Aorta (tissue), 5 donors: ENCODE measurements at places on chromosomes 16 and 17. TPM values are rescaled to one million over a fixed set of nuclear protein-coding genes. Genes with fewer than 3 reads are reported as not detected.

The CBX4 gene
- 10.7 TPM for total RNA-seq

The COASY gene
- total RNA-seq: 34.0 TPM

The KRT36 gene
- total RNA-seq: not detected

The CD300H gene
- not detected for total RNA-seq

The SLC52A1 gene
- not detected for total RNA-seq

The GAST gene
- not detected for total RNA-seq

- DNase-seq: no peak
Measured at GRCh38 chr16:77450790-77451487, 16.1 kb upstream of the ADAMTS18 start.

DNA sequence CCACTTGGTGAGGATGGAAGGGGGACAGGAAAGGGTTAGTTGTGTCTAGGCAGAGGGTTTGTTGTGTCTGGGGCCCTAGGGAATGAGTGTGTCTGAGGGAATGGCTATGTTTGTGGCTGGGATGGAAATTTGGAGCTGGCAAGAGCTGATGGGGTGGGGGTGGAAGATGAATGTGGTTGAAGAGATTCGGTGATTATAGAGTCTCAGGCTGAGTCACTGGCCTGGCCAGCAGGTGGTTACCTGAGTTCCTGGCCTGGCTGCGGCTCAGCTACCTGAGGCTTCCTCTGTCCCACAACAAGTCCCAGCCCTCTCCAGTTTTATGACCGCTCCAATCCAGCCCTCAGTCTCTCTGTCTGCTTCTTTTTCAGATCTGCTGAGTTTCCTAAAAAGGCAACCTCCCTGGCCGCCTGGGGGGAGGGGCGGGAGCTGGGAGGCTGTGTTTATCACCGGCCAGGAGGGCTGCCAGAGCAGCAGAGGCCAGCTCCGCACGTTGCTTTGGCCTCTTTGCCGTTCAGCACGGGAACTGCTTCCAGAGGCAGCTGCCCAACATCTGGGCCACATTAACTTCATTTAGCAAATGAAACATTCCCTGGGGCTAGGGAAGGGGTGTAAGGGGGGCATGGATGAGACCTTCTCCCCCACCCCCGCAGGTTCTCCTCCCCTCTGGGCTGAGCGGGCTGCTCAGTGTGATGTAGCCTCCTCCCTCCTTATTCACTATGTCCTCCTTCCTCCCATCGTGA, 21.8 kb downstream of the ITGB3 start:
- peak; percentile 93 for DNase-seq

DNA sequence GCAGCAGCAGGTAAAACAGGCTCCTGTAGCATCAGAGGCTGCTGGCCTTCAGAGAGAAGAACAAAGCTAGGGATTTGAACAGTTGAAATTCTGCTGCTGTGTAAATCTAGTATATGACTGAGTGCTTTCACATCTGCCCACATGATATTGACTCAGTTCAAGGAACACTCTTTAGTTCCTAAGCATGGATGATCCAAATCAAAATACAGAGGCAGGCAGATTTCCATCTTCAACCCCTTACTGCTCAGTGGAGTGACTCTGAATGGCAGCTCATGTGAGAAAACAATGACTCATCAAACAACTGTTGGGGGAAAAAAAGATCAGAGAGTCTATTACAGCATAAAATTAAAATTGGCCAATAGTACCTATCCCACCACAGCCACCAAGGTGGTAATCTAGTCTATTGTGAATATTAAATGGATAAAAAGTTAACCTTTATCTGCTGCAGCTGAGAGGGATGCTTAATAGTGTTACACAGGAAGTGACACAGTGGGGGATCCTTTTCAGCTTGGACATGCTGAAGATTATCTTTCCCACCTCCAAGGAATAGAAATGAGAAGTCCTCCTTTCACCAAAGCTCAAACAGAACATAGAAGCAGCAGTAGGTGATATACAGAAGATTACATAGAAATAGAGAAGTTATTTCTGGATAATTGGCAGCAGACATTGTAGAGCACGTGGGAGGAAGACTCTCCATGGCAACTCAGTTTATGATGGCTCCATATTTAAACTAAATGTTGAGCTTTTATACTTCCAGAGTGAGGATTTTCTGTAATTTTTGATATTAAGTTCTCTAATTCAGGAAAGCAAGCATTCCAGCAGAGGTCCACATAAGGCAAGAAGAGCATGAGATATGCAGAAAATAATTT, 239.7 kb upstream of the ERCC4 start:
- no peak for DNase-seq

- DNase-seq: no peak
Measured at GRCh38 chr17:80394629-80395216, 20.2 kb upstream of the ENDOV start.

- DNase-seq: no peak
Measured at GRCh38 chr17:12349297-12349696, 316.4 kb upstream of the MYOCD start.

- no peak for DNase-seq
Measured at GRCh38 chr16:88003316-88003715, 52.1 kb downstream of the BANP start.

DNA sequence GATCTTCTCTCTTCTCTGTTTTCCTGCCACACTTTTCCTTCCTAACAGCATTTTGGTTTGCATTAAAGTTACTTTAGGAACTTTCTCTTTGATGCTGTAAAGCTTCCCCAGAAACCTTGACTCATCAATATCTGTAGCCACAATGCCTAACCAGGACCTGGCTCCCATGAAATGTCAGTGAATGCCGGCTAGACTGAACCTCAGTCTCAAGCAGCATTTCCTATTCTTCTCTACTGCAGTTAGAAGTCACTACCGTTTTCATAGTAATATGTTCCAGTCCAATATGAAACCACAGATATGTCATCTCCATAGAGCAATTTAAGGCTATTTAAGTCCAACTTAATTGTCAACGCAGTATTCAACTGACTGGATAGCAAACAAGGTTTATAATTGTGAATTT, 28.9 kb downstream of the ITFG1 start:
- DNase-seq: no peak

DNA sequence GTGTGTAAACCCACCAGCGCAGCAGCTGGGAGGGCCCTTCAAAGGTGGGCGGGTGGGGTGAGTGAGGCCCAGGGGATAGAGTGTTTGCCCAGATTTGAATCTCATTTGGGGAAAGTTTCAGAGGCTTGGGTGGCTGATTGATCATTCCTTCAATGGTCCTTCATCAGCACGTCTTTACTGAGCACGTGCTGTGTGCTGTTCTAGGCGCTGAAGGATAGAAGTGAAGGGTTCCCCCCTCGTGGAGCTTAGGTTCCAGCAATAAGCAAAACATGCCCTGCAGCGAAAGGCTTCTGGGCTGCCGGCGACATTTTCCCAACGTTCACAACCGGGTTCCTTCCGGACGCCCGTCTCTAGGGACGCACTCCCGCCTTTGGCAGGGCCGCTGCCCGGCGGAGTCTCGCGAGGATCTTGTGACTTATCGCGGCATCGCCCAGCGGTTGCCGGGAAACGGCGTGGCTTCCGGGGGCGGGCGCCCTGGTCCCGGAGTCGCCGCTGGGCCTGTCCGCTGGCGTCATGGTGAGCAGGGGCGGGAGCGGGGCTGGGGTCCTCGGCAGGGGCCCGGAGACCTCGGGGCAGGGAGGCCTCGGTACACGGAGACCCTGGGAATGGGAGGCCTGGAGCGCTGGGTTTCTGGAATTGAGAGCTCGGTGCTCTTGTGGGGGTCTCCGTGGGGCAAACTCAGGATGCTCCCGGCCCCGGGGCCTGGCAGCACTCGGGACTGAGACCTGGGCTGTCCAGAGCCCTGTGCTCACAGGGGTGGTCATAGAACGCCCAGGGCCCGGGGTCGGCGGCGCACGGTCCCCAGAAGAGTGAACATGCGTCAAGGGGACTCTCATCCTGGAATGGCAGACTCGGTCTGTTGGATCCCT, 3.2 kb upstream of the DBNDD1 start:
- DNase-seq: peak; percentile 98

GRCh38 chr17:44487170-44487569, 16.0 kb downstream of the GPATCH8 start:
- DNase-seq: no peak
